Endothelial cell (in vitro differentiated cells): ENCODE measurements at places on chromosomes 4 and X. TPM values are rescaled to one million over a fixed set of nuclear protein-coding genes. Genes with fewer than 3 reads are reported as not detected.

The NHS gene
- 5.3 TPM for total RNA-seq

The DDX53 gene
- not detected for total RNA-seq

The F8A2 gene
- total RNA-seq: not detected

The IL2 gene
- not detected for total RNA-seq

The CNKSR2 gene
- total RNA-seq: 1.1 TPM

The ENAM gene
- 0.18 TPM for total RNA-seq

The ADH1A gene
- not detected for total RNA-seq

The H2BW2 gene
- not detected for total RNA-seq

The PCYT1B gene
- 26.1 TPM for total RNA-seq

The FHDC1 gene
- total RNA-seq: 0.90 TPM

The MAP9 gene
- total RNA-seq: 9.2 TPM

The SH3RF1 gene
- 23.5 TPM for total RNA-seq

The CT45A5 gene
- not detected for total RNA-seq

The SEPTIN6 gene
- 19.8 TPM for total RNA-seq

The NPY1R gene
- 2.6 TPM for total RNA-seq

The SSX2 gene
- not detected for total RNA-seq

The NPY5R gene
- total RNA-seq: 0.38 TPM

The IGBP1 gene
- 69.1 TPM for total RNA-seq

The SRPX2 gene
- 1.1 TPM for total RNA-seq

The POLN gene
- total RNA-seq: 2.5 TPM

The PCDH18 gene
- 14.8 TPM for total RNA-seq

The GYG2 gene
- total RNA-seq: 4.5 TPM
